ENCODE measurements at places on chromosomes 5 and 9.

- DNase-seq: no peak
These were observed 10.3 kb downstream of the GBGT1 start for GRCh38 chr9:133153227-133154096.

DNA sequence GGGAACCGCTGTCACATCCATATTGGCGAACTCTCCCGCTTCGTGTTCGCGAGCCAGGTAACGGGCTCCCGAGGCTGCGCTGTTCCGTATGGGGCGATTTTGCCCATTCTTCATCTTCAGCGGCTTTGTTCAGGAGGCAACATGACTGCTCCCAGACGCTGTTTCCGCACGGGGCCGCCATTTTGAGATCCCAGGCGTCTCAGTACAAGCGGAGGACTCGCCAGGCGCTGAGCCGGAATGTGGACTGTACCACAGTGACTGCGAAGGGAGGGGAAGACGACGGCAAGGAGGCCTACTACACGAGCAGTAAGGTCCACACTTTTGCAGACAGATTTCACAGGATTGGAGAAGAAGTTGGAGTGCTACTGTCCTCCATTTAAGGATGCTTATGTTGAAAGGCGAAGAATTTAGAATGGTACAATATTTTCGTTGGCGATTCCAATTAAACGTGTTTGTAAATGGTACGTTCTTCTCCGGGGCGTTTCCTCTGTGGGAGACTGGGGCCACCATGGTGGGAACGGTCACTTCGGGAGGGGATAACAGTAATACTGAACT, 41.6 kb upstream of the ZNF300 start:
- DNase-seq: no peak

- no peak for DNase-seq
These were observed 382.1 kb downstream of the CDH18 start for GRCh38 chr5:19605846-19606407.

- DNase-seq: no peak
These were observed 26.7 kb upstream of the IZUMO3 start for GRCh38 chr9:24572406-24572805.

- peak; percentile 36 for DNase-seq
These were observed 53.4 kb downstream of the SLC22A5 start for GRCh38 chr5:132422720-132423437.

DNA sequence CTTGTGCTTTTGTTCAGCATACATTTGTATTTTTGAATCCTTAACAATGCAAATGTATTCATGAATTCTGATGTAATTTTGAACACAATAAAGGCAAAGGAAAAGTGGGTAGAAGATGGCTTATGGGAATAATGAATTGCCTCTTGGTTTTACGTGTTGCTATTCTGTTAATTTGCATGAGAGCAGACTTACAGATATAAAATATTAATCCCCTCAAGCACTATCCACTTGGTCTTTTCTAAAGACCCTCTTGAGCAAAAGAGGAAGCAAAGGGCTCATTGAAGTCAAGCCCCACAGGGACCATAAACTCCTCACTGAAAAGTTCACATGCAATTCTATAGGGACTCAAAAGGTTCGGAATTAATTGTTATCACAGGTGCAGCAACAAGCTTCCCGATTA, 51.9 kb downstream of the OSTF1 start:
- no peak for DNase-seq

- DNase-seq: no peak
These were observed 7.6 kb downstream of the LHX3 start for GRCh38 chr9:136197084-136197875.

- no peak for DNase-seq
These were observed 1.8 kb downstream of the TXN start for GRCh38 chr9:110254500-110254899.

DNA sequence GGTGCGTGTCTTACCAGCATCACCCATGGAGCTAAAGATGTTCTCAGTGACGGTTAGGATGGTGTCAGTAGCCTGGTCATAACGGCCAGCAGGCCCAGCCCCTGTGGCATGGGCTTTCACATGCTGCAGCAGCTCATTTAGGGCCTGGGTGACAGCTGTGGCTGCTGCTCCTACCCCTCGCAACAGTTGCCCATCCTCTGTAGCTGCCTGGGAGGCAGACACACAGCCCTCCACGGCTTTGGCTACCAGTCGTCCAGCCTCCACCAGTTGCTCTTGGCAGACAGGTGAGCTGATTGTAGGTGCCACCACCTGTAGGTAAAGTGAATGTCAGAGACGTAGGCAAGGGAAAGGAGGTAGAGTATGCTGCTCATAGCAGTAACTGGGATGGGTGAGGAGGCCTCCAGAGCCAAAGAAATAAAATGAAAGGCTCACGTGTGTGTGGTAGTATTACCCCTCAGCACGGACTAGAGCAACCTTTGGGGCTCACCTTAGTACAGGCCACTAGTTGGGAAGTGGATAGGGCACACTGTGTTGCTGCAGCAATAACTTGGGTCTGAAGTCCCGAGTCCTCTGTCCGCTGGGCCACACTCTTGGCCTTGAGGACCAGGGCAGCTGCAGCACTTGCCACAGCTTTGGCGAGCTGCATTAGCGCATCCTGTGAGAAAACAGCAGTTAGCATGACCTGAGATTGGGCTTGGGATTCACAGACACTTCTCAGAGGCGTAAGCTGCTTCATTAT, 14.7 kb downstream of the TLN1 start:
- no peak for DNase-seq

- DNase-seq: no peak
These were observed 3.4 kb downstream of the MEIKIN start for GRCh38 chr5:131942016-131942415.

- DNase-seq: no peak
These were observed 147.1 kb downstream of the ZNF608 start for GRCh38 chr5:124599028-124599973.

GRCh38 chr5:6632888-6633468, at the start of the genes NSUN2 and SRD5A1:
Gene NSUN2, minus strand, starts transcription at chr5:6633044. Its CDS starts 65 bp downstream, at chr5:6632979.
Gene SRD5A1, plus strand, starts transcription at chr5:6633440. Its CDS starts 137 bp downstream, at chr5:6633577.
- peak; percentile 88 for DNase-seq

- DNase-seq: no peak
These were observed 21.7 kb upstream of the OLFM1 start for GRCh38 chr9:135065804-135066203.

DNA sequence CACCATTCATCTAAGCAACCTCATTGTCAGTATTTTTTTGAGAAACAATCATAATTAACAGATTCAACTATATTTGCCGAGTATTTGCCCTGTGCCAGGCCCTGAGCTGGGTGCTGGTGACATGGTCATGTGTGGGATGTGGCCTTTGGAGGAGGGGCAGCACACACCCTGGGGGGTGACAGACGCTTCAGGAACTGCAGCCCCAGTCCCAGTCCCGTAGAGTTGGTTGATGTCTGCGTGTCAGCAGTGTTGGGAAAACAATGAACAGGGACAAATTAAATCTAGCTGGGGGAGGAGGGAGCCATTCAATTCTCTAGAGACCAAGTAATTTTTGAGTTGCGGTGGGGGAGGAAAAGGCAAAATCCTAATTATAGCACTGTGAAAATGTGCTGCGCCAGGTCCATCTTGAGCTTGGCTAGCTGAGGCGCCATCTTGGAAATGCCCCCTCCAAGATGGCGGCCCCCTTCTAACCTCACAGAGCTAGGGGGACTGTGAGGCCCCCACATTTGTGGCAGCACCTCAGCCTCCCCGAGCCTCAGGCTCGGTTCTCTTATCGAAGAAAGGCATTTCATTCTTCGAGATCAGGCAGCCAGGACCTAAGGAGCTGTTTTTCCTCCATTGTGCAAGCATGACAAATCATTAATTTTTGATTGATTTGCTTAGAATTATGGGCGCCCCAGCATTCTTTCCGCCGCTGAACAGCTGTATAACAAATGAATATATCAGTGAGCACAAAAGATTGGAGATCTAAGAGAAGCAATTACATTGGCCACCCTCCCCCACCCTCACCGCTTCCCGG, 87.8 kb downstream of the ZNF618 start:
- no peak for DNase-seq

DNA sequence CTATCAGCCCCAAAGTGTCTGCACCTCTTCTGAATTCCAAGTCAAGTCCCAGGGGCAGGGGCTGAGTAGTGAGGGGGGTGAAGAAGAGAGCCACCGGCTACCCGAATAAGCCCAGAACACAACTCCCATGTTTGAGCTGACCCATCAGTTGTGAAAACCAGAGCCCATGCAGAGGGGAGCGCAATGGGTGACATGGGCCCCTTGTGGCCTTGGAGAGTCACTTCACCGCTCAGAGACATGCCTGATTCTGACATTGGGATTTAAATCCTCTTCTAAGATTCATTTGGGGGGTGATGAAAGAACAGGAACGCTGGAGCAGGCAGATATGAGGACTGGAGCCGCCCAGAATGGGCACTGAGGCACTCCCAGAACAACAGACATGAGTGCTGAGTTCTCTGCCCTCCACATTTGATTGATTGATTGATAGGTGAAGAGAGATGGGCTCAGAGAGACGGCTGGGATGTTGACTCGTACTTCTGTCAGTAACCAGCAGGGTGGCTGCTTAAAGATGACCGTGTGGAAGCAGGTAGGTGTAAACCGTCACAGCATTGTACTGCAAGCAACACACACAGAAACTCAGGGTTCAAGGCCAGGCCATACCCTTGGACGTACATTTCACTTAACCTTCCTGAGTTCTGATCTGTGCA, 74.3 kb downstream of the GPR21 start:
- DNase-seq: no peak

DNA sequence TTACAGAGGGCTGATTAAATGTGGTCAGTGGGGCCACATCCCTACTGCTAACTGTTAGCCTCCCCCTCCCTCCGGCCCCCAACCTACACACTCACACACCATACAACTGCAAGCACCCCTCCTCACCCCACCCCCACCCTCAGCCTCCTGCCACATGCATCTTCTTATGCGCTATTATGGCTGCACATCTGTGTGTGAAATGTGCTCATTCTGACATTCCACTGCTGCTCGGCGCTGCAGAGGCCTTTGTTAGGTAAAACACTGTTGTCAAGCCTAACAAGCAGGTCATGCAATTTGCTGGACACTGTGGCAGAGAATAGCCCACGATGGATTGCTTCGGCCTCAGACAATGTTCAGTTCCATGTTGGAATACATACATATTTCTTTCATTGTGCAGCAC, 173.6 kb downstream of the NR2F1-AS1 start:
- no peak for DNase-seq

Data from T-cell (primary cell).